A549 treated with AZD2906 at 1 μM for 4 hours (cell line): ENCODE measurements at places on chromosomes 7 and 10. TPM values are rescaled to one million over a fixed set of nuclear protein-coding genes. Genes with fewer than 3 reads are reported as not detected.

Gene PON3
- total RNA-seq: 32.5 to 39.3 TPM (median 39.2 TPM) in 5 replicates

Gene CDC123
- total RNA-seq: 123 to 188 TPM (median 125 TPM) in 5 replicates

Gene IFIT3
- total RNA-seq: 3.2 to 5.4 TPM (median 3.8 TPM) in 5 replicates

Gene LRMDA
- 3.8 to 4.7 TPM (median 4.1 TPM) in 5 replicates for total RNA-seq

Gene SEMA3C
- total RNA-seq: 46.8 to 78.3 TPM (median 66.1 TPM) in 5 replicates

Gene GPR141
- total RNA-seq: 0.10 TPM in 1 of 5 replicates, not detected in the others

Gene AKR1B1
- 2,348 to 2,695 TPM (median 2,586 TPM) in 5 replicates for total RNA-seq

Gene NKX1-2
- total RNA-seq: 0.02 to 0.05 TPM (median 0.03 TPM) in 5 replicates

Gene CADPS2
- total RNA-seq: 0.02 to 0.06 TPM (median 0.03 TPM) in 5 replicates

Gene FAM25C
- 1.0 to 3.0 TPM in 2 of 5 replicates, not detected in the others for total RNA-seq

Gene NUDT13
- 2.6 to 3.0 TPM (median 2.9 TPM) in 5 replicates for total RNA-seq

Gene VENTX
- total RNA-seq: 0.02 TPM in 1 of 5 replicates, not detected in the others

Gene MCU
- 24.1 to 32.6 TPM (median 26.4 TPM) in 5 replicates for total RNA-seq

Gene ARHGAP21
- 32.2 to 54.0 TPM (median 38.2 TPM) in 5 replicates for total RNA-seq

Gene PRKAR2B
- total RNA-seq: 2.3 to 3.2 TPM (median 2.8 TPM) in 5 replicates

Gene C10orf88
- 7.2 to 8.7 TPM (median 7.8 TPM) in 5 replicates for total RNA-seq

Gene PLXNA4
- 0.18 to 0.85 TPM (median 0.56 TPM) in 5 replicates for total RNA-seq

Gene AGMO
- 0.77 to 1.3 TPM (median 1.2 TPM) in 5 replicates for total RNA-seq

Gene UFSP1
- 4.3 to 6.3 TPM (median 5.4 TPM) in 5 replicates for total RNA-seq

Gene TMEM176B
- total RNA-seq: 0.06 to 0.17 TPM (median 0.14 TPM) in 3 of 5 replicates, not detected in the others
